Thyroid gland (tissue), 4 donors: ENCODE measurements at places on chromosomes 4 and X. TPM values are rescaled to one million over a fixed set of nuclear protein-coding genes. Genes with fewer than 3 reads are reported as not detected.

Gene DNAAF6
- total RNA-seq, result not detected

Gene SYN1
- 0.15 TPM for total RNA-seq

Gene TIMP1
- 131 TPM for total RNA-seq

Gene UGT8
- 16.8 TPM for total RNA-seq

DNA sequence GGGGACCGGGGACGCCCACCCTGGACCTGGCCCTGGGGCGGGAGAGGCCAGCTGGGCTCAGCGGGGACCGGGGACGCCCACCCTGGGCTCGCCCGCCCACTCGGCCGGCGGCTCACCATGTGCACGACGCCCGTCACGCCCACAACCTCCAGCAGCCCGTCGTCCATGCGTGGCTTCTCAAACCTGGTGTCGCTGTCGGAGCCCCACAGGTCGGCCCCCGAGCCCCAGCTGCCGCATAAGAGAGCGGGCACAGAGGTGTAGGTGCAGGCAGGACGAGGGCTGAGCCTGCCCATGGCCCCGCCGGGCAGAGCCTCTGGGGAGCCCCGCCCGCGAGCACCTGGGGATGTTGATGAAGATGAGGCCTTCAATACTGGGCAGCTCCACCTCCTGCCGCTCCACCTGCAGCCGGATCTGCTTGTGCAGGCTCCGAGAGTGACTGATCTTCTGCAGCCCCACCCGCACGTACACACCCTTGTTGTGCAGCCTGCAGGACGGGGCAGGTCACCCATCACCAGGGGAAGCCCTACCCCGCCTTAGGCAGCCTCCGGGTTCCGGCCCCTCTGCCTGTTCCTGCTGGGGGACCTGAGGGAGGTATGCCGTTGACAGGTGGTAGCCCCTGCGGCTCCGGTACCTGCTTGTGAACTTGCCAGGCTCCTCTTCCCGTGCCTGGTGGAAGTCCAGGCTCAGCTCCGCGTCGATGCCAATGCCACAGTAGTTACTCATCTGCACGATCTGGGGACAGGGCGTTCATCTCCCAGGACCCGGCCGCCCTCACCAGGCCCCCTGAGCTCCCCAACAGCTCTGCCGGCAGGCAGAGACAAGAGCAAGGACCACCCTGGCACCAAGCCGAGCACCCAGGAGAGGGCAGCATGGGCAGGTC, 11.8 kb downstream of the DGKQ start:
- no peak overlapping the region for H3K4me3 ChIP-seq
- H3K4me1 ChIP-seq, result no peaks in the 10 kb centered on the region
- H3K36me3 ChIP-seq, result peaks cover 8% of the 10 kb centered on the region
- DNase-seq, result no peak
- no peaks in the 10 kb centered on the region for H3K27me3 ChIP-seq

- no peak overlapping the region for H3K4me3 ChIP-seq
- H3K4me1 ChIP-seq, result no peaks in the 10 kb centered on the region
- no peaks in the 10 kb centered on the region for H3K27me3 ChIP-seq
- H3K27ac ChIP-seq, result no peak overlapping the region
- H3K36me3 ChIP-seq, result no peaks in the 10 kb centered on the region
Observed at GRCh38 chr4:113368056-113368455, 318.6 kb downstream of the ANK2 start.

DNA sequence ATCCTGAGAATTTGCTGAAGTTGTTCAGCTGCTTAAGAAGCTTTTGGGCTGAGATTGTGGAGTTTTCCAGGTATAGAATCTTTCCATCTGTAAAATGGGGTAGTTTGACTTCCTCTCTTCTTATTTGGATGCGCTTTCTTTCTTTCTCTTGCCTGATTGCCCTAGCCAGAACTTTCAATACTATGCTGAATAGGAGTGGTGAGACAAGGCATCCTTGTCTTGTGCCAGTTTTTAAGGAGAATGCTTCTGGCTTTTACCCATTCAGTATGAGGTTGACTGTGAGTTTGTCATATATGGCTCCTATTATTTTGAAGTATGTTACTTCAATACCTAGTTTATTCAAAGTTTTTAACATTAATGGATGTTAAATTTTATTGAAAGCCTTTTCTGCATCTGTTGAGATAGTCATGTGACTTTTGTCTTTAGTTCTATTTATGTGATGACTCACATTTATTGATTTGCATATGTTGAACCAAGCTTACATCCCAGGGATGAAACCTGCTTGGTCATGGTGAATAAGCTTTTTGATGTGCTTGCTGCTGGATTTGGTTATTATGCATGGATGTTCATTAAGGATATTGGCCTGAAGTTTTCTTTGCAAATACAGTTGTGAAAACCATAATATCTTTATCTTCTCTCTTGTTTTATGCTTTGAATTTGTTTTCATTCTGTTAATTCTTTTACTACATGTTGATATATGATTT, 573.8 kb upstream of the NDST4 start:
- no peak overlapping the region for H3K4me3 ChIP-seq
- no peaks in the 10 kb centered on the region for H3K4me1 ChIP-seq
- H3K36me3 ChIP-seq, result no peaks in the 10 kb centered on the region
- H3K27me3 ChIP-seq, result no peaks in the 10 kb centered on the region
- H3K27ac ChIP-seq, result no peak overlapping the region
